Posterior vena cava (tissue), 2 donors: ENCODE measurements at places on chromosomes 7 and 10. TPM values are rescaled to one million over a fixed set of nuclear protein-coding genes. Genes with fewer than 3 reads are reported as not detected.

DNA sequence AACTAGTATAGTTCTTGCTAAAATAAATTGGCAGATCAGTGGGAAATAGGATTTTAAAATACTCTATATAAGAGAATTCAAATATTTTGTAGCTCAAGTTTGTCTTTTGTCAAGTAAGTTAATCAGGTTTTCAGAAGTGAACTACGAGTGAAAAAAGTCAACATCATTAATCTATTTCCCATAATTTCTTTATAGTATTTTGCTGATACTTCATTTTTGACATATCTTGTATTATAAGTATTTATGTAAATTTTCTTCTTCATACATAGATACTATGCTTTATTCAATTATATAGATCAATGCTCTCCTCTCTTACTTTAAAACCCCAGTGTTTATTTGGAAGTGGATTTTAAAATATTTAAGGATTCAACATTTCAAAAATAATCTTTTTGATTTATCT is 360.7 kb downstream of the THSD7A start:
- DNase-seq, result no peak

GRCh38 chr10:115818012-115818411 is 455.0 kb downstream of the GFRA1 start:
- DNase-seq, result no peak

GRCh38 chr10:117476716-117477115 is 65.8 kb upstream of the EMX2 start:
- DNase-seq, result no peak

DNA sequence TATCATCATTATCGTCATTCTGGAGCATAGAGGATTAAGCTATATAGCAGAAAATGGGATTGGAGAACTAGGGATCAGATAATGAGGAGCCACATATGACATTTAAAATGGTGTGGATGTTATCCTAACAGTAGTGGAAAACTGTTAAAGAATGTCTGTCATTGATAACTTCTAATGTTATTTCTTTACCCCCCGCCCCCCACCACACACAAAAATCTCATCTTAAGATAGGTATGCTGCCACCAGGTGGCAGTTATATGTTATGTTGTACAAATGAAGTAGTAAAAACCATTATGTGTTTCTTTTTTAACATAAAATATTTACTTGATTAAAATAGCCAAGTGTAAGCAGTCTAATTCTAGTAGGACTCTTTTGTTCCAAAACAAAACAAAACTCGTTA is 13.0 kb downstream of the AKAP9 start:
- no peak for DNase-seq

Gene SLC26A3
- not detected for total RNA-seq

Gene OPALIN
- not detected for total RNA-seq

Gene SSC4D
- total RNA-seq, result 0.32 TPM

Gene LEP
- 5.2 TPM for total RNA-seq

Gene SFR1
- 7.6 TPM for total RNA-seq
